ENCODE measurements at places on chromosomes 4 and X.

DNA sequence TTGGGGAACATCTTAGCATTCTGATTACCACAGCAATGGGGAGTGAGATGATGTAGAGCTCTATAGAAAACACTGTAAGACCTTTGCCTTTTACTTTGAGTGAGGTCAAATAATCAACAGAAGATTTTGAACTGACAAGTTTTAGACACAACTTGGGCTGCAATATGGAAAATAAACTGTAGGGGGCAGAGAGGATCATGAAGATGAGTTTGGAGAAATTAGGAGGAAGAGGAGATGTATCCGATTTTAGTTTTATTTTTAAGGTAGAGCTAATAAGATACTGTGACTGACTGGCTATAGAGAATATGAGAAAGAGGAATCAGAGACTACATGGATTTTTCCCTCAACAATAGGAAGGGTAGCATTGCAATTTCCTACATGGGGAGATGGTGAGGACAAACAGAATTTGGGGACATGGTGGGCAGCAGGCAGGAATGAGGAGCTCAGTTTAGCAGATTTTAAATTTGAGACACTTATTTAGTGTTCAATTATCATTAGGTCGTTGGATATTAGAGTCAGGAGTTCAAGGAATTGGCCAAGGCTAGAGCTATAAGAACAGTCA, 563.1 kb downstream of the INPP4B start:
- DNase-seq, result peak; percentile 27

GRCh38 chrX:78064152-78064551, 39.9 kb upstream of the PGK1 start:
- DNase-seq, result no peak

GRCh38 chr4:124722071-124722470, 9.5 kb upstream of the ANKRD50 start:
- no peak for DNase-seq

- DNase-seq, result no peak
Observed at GRCh38 chr4:71006203-71006907, 12.9 kb downstream of the DCK start.

GRCh38 chr4:174023641-174024040, 259.8 kb downstream of the FBXO8 start:
- DNase-seq, result no peak
